M059J (cell line): ENCODE measurements at places on chromosomes 7 and 10. TPM values are rescaled to one million over a fixed set of nuclear protein-coding genes. Genes with fewer than 3 reads are reported as not detected.

DNA sequence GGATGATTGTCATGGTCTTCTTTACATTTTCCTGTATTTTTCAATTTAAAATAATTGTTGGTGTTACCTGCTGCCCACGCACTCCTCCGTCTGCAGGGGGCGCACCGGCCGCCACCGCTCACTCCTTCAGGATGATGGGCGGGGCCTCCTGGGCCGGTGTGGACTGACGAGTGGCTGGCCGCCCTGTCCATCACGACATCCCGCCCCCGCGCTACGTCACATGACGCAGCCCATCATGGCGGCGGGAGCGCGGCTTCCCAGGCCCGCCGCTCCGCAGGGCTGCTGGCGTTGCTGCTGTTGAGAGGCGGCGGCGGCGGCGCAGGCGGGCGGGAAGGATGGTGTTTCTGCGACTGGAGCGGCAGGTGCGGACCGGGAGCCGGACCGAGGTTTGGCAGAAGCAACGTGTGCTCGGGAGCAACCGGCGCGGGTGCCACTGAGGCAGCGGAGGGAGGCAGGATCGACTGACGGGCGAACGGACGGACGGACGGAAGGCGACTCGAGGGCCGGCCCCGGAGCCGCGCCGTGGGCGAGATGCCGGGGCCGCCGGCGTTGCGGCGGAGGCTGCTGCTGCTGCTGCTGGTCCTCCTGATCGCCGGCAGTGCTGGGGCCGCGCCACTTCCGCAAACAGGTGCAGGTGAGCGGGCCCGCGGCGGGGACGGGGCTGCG lies at the start of gene LMTK2:
LMTK2 (plus strand) TSS at position 216 of the 666 bp plus-strand sequence; CDS start at position 532, 316 bp downstream.
- DNase-seq = peak; percentile 86

Gene SUGCT
- total RNA-seq = 5.6 and 6.9 TPM in 2 replicates

Gene CYP3A7
- not detected in 2 replicates for total RNA-seq

Gene ASIC3
- total RNA-seq = 0.20 and 0.22 TPM in 2 replicates

Gene CALCR
- not detected in 2 replicates for total RNA-seq

- no peak for DNase-seq
Observed at GRCh38 chr10:100291356-100291755, 4.9 kb upstream of the BLOC1S2 start.

Gene DEPP1
- total RNA-seq = 38.0 and 38.8 TPM in 2 replicates

DNA sequence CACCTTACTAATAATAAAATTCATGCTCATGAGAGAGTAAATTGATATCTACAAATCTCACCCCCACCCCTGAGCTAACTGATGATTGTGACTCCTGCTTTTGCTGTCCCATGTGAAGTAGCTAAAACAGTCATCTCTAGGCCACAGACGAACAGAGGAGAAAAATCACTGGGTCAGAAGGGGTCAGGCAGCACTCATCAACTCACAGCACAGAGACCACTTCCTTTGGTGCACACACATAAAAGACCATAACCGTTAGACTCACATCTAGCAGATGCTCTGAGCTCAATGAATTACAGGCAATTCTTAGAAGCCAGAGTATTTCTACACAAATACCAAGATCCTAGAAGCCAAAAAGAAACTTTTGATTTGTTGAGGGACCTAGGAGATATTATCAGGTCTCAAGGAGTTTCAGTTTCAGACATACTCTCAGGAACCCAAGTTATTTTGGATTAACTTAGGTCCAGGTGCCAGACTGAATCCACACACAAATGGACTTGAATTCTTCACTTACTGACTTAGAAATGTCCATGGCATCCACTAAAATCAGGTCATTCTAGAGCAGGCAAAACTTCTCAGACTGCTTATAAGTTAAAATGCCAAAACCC lies 65.0 kb upstream of the TES start:
- DNase-seq = no peak

DNA sequence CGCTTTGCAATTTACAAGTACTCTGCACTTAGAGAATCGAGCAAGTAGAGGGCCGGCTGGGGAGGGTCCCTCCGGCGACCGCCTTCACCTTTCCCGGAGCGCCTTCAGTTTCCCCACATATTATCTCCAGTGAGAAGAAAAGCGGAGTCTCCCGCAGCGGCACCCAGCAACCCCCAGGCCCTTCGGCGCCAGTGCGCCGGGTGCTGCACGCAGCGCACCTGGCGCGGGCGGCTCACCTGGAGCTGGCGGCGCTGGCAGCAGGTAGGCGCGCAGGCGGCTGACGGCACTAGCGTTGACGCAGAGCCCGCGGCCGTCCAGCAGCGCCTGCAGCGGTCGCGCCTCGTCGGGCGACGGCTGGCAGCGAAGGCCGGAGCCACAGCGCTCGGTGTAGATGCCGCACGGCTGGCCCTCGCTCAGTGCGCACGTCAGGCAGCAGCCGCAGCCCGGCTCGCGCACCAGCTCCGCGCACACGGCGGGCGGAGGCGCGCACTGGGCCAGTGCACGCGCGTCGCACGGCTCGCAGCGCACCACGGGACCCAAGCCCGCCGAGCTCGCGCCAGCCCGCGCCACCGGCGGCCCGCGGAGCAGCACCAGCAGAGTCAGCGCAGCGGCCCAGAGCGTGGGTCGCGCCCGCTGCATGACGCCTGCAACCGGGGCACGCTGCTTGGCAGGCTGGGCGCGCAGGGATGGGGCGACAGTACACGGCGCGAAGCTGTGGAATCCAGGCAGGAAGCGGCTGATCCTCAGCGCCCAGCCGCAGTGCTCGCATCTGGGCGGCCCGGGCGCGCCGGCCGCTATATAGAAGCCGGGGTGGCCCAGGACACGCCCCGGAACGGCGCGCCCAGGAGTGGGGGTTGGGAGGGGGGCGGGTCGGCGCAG lies at the start of gene IGFBP3:
IGFBP3 (minus strand) TSS at position 771 of the 879 bp plus-strand sequence; CDS start at position 639, 132 bp downstream.
- no peak for DNase-seq

GRCh38 chr10:6411436-6411835 lies 168.6 kb downstream of the PRKCQ start:
- DNase-seq = no peak

Gene HOXA3
- total RNA-seq = 0.86 and 8.6 TPM in 2 replicates

DNA sequence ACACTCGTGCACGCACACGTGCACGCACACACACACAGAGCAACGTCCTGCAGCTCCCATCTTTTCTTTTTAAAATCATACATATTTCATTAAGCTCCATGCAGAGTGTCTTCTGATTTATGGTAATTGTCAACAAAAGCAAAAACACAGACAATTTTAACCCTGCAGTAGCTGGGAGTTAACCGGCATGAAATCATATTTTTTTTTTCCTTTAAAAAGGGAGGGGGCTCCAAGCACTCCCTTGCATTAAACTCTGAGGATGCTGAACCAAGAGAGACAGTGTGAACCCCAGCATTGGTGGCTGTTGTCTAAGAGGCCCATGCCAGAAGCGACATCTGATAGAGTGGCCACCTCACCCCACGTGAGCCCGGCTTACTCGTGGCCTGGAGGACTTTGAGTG lies 542.6 kb downstream of the DNAJB6 start:
- DNase-seq = no peak
